ENCODE measurements at places on chromosomes 1 and 21. TPM values are rescaled to one million over a fixed set of nuclear protein-coding genes. Genes with fewer than 3 reads are reported as not detected.

Gene LCE2A
- total RNA-seq, result not detected

Gene ACTL8
- 0.28 TPM for total RNA-seq

Gene LAD1
- total RNA-seq, result under 0.01 TPM

Gene NFIA
- 2.2 TPM for total RNA-seq

Gene PODN
- 0.56 TPM for total RNA-seq
